ENCODE measurements at places on chromosomes 7 and 10.

DNA sequence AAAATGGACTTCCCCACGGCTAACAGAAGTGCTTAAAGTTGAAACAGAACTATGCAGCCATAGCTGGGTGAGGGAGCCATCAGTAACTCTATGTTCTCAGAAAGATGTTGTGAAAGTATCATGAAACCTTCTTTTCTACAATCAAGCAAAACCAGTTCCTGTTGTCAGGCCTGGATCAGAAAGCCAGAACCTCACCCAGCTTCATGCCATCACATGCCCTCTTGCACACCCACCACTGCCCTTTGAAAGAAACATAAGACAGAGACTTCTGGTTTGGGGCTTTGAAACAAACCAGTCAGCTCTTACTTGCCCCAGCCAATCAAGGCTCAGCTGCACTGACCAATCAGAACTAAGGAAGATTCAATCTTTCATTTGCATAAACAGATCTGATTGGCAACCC is 230.8 kb upstream of the FERD3L start:
- no peak for DNase-seq

GRCh38 chr10:118033905-118034304 is 12.8 kb downstream of the RAB11FIP2 start:
- no peak for DNase-seq

DNA sequence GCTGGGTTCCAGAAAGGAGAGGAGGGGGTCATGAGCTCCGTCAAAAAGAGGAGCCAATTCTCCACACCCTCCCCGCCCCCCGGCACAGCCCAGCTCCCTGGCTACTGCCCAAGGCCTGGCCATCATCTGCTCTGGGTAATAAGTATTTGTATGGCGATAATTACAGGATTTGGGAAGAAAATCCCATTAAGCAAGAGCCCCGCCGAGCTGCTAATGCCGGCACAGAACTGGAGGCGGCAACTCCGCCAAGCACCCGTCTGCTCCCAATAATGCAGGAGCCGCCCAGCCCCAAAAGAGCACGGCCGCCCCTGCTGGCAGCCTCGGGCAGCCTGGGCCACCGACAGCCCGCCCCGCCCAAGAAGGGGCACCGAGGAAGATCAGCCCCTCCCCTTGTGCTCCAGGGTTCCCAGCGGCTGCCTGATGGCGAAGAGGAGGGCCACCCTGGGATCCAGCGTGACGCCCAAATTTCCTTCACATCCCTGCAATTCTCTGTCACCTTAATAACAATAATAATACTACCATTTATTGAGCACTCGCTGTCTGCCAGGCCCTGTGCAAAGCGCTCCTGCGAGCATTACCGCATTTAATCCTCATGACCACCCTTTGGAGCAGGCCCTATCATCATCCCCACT is 5.9 kb downstream of the SLIT1 start:
- DNase-seq: no peak

GRCh38 chr7:43458330-43459018 is 124.4 kb upstream of the STK17A start:
- no peak for DNase-seq

DNA sequence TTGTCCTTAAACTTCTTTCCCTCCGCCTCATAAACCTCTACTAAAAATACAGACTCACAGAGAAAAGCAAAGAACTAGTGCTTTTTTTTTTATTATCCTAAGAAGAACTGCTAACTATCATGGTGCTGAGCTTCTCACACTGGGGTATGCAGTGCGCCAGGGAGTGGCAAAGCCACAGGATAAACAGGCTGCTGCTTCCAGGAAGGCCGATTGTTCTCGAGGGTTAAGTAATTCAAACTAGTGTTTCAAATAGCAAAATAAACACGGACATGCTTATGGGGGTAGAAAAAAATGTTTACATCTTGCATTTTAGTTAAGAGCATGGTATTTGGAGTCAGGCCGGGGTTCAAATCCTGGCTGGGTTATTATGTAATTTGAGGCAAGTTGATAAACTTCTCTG is 157.0 kb downstream of the TAX1BP1 start:
- no peak for DNase-seq

GRCh38 chr10:109866168-109866994 is 56.9 kb downstream of the XPNPEP1 start:
- no peak for DNase-seq

- DNase-seq: no peak
Measured at GRCh38 chr7:102182016-102182415, 104.7 kb upstream of the SH2B2 start.

- no peak for DNase-seq
Measured at GRCh38 chr10:113680190-113681111, 739 bp downstream of the CASP7 start.

- no peak for DNase-seq
Measured at GRCh38 chr7:94057955-94058354, 53.8 kb upstream of the BET1 start.

GRCh38 chr10:60498985-60499384 is 109.3 kb upstream of the ANK3 start:
- no peak for DNase-seq

GRCh38 chr7:133739817-133740216 is 387.3 kb upstream of the LRGUK start:
- no peak for DNase-seq

GRCh38 chr10:104966563-104967297 is 325.6 kb downstream of the SORCS3 start:
- no peak for DNase-seq
